ENCODE measurements at places on chromosomes 12 and 14. TPM values are rescaled to one million over a fixed set of nuclear protein-coding genes. Genes with fewer than 3 reads are reported as not detected.

TMPRSS12 gene
- total RNA-seq = not detected

EML5 gene
- total RNA-seq = 31.1 TPM

GPR84 gene
- total RNA-seq = 0.36 TPM

PTCSC3 gene
- not detected for total RNA-seq

ABCD2 gene
- total RNA-seq = 3.5 TPM

KRT6A gene
- total RNA-seq = not detected

INSM2 gene
- total RNA-seq = 9.6 TPM

RNF212B gene
- not detected for total RNA-seq

TCL1B gene
- total RNA-seq = not detected

PRKD1 gene
- 26.0 TPM for total RNA-seq

MYO1A gene
- total RNA-seq = 0.36 TPM

ABCC9 gene
- 12.6 TPM for total RNA-seq

VPS29 gene
- total RNA-seq = 93.6 TPM

TEX22 gene
- 1.4 TPM for total RNA-seq

GYS2 gene
- not detected for total RNA-seq

VASH1 gene
- total RNA-seq = 35.5 TPM

NPFF gene
- not detected for total RNA-seq

PLEKHH1 gene
- total RNA-seq = 13.2 TPM

ZC2HC1C gene
- 1.1 TPM for total RNA-seq

LMO3 gene
- total RNA-seq = 62.1 TPM

CALM1 gene
- 1,436 TPM for total RNA-seq

SAV1 gene
- total RNA-seq = 17.2 TPM

ARHGEF40 gene
- 27.2 TPM for total RNA-seq

AKAP3 gene
- total RNA-seq = 1.6 TPM

PMEL gene
- total RNA-seq = 0.54 TPM

MBIP gene
- 28.3 TPM for total RNA-seq

ACOT4 gene
- total RNA-seq = 0.45 TPM

SOAT2 gene
- 0.27 TPM for total RNA-seq

NRL gene
- total RNA-seq = 1.5 TPM

FOXA1 gene
- not detected for total RNA-seq

CCDC196 gene
- not detected for total RNA-seq

PRH1 gene
- 105 TPM for total RNA-seq

NAV3 gene
- total RNA-seq = 132 TPM

KRT71 gene
- total RNA-seq = 0.18 TPM

SLC10A1 gene
- not detected for total RNA-seq

RIC8B gene
- total RNA-seq = 38.2 TPM

DPPA3 gene
- not detected for total RNA-seq

RPS6KL1 gene
- 42.4 TPM for total RNA-seq

TAS2R30 gene
- 29.1 TPM for total RNA-seq

MYO1H gene
- total RNA-seq = 0.09 TPM

BATF gene
- total RNA-seq = not detected

HNRNPA1 gene
- 451 TPM for total RNA-seq

SAMD15 gene
- 5.2 TPM for total RNA-seq

SLC5A8 gene
- 3.1 TPM for total RNA-seq

EXD2 gene
- total RNA-seq = 35.8 TPM

P2RX7 gene
- 2.3 TPM for total RNA-seq

C12orf50 gene
- 0.36 TPM for total RNA-seq

PKP2 gene
- 4.1 TPM for total RNA-seq

CACNA2D4 gene
- total RNA-seq = 0.45 TPM

ZNF891 gene
- total RNA-seq = 17.6 TPM

PDE3A gene
- total RNA-seq = 20.6 TPM

TGFB3 gene
- total RNA-seq = 23.0 TPM

SYNDIG1L gene
- 0.73 TPM for total RNA-seq

SLC11A2 gene
- 71.0 TPM for total RNA-seq

SSPN gene
- 7.3 TPM for total RNA-seq

Data from cerebellum (tissue), 4 donors.